Renal cortex interstitium (tissue), 15 donors: ENCODE measurements at places on chromosomes 6 and 20.

DNA sequence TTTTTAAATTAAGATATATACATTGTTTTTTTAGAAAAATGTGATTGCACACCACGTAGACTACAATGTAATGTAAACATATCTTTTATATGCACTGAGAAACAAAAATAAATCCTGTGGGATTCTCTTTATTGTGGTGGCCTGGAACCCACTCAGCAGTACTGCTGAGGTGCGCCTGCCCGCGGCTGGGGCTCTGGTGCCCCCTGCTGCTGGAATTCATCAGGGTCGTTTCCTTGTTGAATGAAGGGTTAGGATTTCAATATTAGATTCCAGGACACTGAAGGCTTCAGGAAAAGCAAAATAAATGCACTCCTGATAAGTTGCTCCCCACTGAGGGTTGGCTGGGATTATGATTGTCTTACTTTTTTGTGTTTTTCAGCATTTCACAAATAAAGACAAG is 175.8 kb upstream of the GGTLC1 start:
- no peak for DNase-seq

- DNase-seq = no peak
These were observed 1.5 kb downstream of the WDR27 start for GRCh38 chr6:169700296-169700695.

- DNase-seq = no peak
These were observed 21.9 kb downstream of the SPATA2 start for GRCh38 chr20:49893242-49894072.

DNA sequence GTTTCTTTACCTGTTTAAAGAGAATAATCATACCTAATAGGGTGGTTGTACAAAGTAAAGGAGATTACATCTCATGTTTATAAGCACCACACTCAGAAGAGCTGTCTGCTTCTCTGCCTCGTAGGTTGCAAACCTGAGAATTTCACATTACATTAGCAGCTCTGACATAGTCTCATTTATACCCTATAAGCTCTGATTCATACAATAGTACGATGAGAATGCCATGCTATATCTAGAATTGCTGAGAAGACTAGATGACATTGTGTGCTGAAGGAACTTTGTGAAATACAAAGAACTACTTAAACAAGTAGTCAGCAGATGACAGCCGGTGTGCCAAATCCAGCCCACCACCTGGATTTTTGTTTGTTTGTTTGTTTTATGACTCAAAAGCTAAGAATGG is 121.2 kb downstream of the ADAT2 start:
- no peak for DNase-seq

- no peak for DNase-seq
These were observed 69.3 kb downstream of the CEBPB start for GRCh38 chr20:50259705-50260478.

- no peak for DNase-seq
These were observed 1226.1 kb downstream of the GRIK2 start for GRCh38 chr6:102619585-102619984.

DNA sequence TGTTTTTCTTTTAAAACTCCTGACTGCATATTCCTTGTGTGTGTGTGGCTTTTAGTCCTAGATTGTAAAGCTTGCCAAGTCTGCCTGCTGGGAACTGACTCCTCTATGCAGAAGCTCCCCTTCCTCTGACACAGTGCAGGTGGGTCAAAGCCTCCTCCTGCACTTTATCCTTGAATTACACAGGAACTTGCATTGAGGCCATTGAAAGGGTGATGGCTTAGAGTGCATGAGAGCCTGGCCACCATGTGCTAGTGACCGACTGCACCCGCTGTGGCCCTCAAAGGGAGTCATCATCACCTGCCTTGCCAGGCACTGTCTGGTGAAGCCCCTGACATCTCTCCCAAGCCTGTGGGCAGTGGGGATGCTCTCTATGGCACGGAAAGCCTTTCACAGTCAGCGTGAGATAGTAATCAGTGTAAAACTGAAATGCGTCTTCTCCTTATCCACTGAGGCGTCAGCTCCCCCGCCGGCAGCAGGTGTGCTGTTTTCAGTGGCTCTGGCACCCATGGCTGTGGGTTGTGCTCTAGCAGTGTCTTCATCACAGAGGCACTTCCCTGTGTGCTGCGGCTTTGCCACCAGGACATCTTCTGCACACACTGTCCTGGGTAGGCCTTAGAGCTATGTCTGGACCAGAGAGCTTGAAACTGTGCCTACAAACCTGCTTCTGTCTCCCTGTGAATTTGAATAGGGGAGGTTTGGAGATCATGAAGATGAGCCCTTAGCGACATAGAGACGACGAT is 87.9 kb downstream of the THBS2 start:
- no peak for DNase-seq

DNA sequence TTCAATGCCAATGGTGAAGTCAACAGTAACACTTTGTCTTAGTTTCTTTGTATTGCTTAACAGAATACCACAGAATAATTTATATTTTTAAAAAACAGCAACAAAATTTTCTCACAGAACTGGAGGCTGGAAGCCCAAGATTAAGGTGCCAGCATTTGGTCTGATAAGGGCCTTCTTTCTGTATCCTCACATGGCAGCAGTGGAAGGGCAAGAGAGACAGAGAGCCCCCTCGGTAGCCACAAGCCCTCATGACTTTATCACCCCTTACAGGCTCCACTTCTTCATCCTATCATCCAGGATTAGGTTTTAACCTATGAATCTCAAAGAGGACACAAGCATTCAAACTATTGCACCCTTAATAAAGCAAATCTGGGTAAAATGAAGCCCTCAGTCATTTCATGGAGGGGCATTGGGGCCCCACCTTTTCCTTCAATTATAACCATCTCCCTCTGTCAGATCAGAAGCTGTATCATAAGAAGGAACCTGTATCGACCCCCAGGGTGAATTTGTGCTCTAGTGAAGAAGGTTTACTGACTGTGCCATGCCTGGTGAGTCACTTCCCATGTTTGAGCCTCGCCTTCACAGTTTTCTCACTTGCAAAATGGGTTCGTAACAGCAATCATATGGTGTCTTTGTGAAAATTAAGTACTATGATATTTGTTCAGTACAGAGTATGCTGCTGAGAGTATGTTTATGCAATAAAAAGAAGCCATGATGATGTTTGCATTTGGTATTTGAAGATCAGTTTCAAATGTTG is 178.2 kb downstream of the LRFN2 start:
- no peak for DNase-seq

DNA sequence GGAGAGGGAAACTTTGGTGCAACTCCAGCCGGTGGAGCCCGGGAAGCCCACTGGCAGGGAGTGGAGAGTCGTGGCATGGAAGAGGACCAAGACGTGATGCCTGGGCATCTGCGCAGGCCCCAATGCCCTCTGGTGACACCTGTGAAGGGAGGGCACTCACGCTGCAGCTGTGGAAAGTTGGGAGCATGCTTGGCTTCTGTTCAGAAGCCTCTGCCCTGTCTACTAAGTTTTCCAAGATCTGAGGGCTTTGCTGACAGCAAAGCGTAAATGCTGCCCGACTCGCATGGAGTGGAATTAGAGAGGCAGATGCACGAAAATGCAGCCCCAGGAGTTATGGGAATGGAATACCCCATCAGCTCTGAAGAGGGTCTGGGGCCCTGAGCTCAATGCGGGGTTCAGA is 75.7 kb downstream of the SYNDIG1 start:
- no peak for DNase-seq

DNA sequence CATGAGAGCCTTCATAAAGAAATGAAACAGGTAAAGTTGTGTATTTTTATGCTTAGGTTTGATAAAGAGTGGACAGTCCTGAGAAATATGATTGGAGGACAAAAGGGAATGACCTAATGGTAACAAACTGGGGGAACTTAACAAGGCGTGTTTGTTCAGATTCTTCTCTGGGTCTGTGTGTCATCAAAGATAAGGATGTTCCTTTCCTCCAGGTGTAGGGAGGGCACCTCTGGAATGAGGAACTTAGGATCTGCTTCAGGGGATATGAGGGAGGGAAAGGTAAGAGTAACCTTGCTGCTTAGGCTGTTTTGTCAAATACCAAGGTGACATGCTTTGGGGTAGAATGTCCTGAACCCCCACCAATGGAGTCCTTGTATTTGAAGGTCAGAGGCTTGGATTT is 291.9 kb downstream of the KCNQ5 start:
- no peak for DNase-seq

- DNase-seq = no peak
These were observed 29.1 kb upstream of the PKIG start for GRCh38 chr20:44552950-44553908.

GRCh38 chr6:46419576-46420002 is 71.7 kb downstream of the RCAN2 start:
- peak; percentile 64 for DNase-seq

- no peak for DNase-seq
These were observed 13.4 kb downstream of the TTLL9 start for GRCh38 chr20:31883829-31884228.

DNA sequence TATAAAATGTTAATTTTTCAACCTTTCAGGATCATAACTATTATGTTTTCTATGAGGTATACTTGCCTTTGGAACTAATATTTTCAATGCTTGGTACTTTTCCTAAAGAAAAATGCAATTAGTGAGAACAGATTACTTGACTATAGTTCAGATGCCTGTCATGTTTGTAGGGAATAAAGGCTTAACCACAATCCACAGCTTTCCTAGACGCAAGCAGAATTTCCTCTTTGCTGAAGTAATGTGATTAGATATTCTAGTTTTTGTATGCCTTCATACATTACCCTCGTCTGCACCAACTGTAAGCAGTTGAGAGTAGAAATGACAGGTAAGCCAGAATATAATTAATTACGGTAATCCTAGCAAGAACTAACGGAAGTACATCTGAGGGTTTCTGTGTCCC is 581.4 kb upstream of the MMS22L start:
- DNase-seq = no peak

GRCh38 chr6:154370545-154370944 is 13.9 kb upstream of the IPCEF1 start:
- DNase-seq = no peak

- no peak for DNase-seq
These were observed 4.6 kb downstream of the GUCA1A start for GRCh38 chr6:42177514-42178364.

DNA sequence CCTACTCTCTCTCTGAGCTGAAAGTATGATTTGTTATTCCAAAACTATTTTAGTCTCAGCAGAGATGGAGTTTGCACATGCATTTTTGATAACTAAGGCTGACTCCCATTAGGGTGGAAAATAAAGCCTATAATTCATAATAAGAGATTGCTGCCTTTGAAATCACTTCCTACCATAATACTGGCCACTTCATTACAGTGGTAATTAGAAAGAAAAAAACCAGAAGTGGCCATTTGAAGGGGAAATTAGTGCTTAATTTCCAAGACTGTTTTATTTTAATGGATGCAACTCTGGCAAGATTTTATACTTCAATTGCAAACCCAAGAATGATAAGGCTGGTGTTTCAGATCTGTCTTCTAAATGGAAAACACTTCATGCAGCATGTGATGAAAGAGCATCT is 43.4 kb downstream of the SLC35B3 start:
- no peak for DNase-seq

DNA sequence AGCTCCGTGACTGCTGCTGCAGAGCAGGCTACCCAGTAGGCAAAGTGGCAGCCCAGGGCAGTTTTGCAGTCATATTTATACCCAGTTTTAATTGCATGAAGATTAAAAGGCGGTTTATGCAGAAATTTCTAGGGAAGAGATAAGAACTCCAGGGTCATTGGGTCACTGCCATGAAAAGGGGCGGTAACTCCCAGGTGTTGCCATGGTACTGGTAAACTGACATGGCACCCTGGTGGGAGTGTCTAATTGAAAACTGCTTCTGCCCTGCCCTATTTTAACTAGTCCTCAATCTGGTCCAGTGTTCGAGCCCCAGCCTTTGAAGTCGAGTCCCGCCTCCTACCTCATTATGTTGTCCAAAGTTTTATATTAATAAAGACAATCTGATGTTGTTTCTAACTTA is 75.0 kb upstream of the FUCA2 start:
- no peak for DNase-seq

DNA sequence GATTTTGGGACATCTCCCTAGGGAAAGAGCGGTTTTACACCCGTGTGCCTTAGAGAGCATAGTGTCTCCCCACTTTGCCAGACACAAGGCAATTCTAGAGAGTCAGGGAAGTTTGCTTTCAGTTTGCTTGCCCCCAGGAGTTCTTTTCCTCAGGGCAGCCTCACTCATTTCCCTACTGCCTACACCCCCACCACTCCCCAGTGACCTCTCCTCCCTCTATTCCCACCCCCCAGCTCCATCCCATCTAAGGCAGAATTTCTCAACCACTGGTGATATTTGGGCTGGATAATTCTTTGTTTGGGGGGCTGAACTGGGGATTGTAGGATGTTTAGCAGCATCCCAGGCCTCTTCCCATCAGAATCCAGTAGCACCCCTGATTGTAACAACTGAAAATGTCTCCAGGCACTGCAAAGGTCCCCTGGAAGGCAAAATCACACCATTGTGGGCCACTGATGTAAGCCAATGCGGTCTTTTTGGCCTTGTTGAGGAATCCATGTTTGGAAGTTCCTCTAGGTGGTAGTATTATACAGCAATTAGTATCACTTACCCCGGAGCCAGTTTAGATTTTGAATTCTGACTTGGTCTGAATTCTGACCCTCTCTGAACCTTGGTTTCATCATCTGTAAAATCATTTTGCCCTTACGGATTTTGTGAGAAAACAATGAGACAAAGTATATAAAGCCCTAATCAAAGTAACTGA is 1.3 kb downstream of the EPPIN start:
- DNase-seq = no peak

DNA sequence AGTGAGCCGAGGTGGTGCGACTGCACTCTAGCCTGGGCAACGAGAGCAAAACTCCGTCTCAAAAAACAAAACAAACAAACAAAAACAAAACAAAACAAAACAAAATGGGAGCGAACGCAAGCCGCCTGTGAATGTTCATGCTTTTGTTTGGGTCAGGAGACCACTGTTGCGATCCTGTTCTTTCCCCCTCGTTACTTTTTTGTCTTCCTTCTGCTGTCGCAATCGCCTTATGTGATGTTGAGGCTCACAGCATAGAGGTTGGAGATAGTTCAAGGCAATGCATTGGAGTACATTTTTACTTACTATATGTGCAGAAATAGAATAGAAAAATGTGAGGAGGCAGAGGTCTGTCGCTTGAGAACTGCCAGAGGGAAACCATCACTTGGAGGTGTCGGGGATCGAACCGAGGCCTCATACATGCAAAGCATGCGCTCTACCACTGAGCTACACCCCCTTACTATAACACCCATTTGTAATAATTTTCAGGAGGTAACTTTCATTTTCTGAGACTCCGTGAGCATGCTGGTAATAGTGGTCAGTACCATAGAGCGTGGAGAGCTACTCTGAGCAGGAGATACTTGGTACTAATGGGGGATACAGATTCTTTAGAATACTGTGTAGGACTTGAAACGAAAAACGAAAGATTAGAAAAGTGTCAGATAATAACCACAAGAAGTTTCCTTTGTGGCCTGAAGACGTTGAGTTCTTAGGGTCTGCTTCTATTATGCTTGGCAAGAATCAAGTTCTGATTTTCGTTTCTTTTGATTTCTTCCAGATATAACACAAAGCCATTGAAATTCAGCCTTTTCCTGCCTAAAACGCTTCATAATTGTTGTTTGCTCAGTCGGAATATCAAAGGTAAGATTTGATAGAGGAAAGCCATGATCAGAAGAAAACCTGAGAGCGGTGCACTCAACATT is 121.1 kb downstream of the TRIM27 start:
- DNase-seq = no peak
